ENCODE measurements at places on chromosomes 12 and 14. TPM values are rescaled to one million over a fixed set of nuclear protein-coding genes. Genes with fewer than 3 reads are reported as not detected.

The PPP4R4 gene
- 0.08 TPM for polyA plus RNA-seq

The DPPA3 gene
- not detected for polyA plus RNA-seq

The MDM2 gene
- polyA plus RNA-seq: 21.4 TPM

The C1R gene
- 1,159 TPM for polyA plus RNA-seq

The SLC5A8 gene
- not detected for polyA plus RNA-seq

The TBX3 gene
- 5.1 TPM for polyA plus RNA-seq

GRCh38 chr12:81450920-81451739 lies 308.0 kb downstream of the PPFIA2 start:
- no peak for DNase-seq

GRCh38 chr12:131370791-131371347 lies 340.0 kb upstream of the SFSWAP start:
- DNase-seq: peak; percentile 39

DNA sequence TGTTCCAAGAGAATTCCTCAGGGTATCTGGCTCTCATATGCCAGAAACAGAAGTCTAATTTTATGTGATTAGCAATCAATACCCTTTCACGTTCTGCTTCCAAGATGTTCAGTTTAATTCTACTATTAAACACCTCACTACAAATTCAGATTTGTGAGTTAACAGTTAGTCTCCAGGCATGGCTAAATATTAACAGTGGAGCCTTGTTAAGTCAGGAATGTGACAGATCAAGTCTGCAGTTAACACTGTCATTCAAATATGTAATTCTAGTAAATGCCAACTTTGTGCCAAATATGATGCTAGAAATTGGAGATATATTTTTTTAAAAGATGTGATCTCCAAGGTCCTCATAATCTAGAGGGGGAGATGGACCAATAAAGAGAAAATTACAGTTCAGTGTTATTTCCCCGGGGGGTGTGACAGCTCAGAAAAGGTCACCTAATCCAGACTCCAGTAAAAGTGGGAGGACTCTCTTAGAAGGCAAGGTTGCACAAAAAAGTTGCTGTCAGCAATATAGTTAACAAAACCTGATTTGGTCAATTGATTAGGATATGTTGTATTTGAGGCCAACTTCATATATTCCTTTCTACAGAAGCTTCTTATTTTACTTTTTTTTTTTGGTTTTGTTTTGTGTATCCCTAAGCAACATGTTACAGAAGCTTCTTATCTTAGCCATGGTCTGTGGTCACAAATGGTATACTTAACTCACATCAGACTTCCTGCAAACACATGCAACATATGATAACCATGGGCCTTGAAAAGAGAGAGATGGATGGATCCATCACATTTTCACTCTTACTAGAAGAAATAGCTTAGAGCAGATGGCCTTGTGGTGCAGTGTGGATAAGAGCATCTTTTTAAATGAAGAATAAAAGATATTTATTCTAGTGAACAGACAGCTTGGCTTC lies 18.4 kb upstream of the RNU6-7 start:
- no peak for DNase-seq

DNA sequence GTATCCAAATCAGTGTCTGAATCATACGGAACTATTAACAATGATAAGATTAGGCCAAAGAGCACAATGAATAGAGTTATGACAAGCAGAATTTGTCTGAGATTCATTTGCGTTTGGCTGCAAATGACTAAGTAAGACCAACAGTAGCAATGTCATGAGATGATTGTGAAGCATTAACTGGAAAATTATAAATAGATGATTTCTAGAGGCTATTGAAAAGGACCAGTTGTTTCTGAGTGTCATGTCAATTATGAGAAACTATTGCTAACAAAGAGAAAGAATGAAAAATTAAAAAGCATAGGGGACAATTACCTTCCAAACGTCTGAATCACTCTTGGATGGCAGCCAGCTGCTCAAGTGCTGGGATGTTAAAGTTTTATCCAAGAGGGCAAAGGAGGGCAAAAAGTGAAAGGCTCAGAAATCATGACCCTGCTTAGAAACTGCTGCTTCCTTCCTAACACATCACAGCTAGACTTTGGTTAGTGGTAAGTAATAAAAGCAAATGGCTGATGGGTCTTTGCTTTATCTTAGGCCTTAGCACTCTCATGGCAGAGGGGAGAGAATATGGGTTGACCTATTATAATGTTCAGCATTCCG lies 89.0 kb downstream of the AKAP6 start:
- no peak for DNase-seq

GRCh38 chr12:1474574-1475153 lies 119.7 kb downstream of the FBXL14 start:
- no peak for DNase-seq

DNA sequence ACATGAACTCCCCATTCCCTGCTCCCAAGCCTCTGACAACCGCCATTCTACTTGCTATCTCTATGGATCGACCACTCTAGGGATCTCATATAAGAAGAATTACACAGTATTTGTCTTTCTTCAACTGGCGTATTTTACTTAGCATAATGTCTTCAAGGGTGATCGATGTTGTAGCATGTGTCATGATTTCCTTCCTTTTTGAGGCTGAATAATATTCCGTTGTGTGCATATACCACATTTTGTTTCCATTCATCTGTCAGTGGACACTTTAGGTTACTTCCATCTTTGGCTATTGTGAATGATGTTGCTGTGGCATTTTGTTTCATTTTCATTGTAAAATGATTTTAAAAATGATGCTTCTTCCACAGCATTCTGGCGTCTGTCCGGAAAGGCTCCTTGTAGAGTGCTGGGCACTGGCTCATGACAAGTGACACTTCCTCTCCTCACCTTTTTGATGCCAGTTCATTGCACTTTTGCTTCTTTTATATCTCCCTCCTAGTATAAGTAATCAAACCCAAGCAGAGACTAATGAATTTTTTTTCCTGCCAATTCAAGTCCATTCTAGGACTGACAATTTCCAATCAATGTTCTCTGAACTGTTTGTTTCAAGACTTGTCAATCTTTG lies 39.3 kb downstream of the SCN8A start:
- no peak for DNase-seq

GRCh38 chr12:26399381-26399780 lies 204.0 kb downstream of the SSPN start:
- no peak for DNase-seq

DNA sequence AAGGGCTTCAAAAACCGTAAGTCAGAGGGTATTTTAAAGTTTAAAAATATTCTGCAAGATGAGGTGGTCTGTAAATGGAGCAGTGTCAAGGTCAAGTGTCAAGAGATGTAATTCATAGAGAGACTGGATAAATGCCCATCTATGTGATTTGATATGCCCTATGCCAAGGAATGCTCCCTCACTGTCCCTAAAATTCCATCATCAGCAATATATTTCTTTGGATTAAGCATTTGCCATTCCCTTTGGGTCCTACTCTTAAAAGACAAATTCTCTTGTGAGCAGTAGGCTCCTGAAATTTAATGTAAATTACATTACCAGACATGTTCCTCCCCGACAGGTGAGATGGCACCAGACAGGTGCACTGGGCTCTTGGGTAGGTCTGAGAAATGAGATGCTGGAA lies 16.0 kb upstream of the FOS start:
- no peak for DNase-seq

GRCh38 chr12:46246021-46246700 lies 22.7 kb downstream of the SLC38A1 start:
- no peak for DNase-seq
